Foreskin keratinocyte (primary cell): ENCODE measurements at places on chromosomes 4 and X.
A peak's percentile ranks its signal among the peaks of the same experiment; 100 is the strongest.

- DNase-seq, result peak; percentile 56
Observed at GRCh38 chrX:11239230-11239629, 54.0 kb upstream of the AMELX start.

GRCh38 chr4:163959932-163960331 is 465.4 kb downstream of the TMA16 start:
- DNase-seq, result no peak

- no peak for DNase-seq
Observed at GRCh38 chrX:38850807-38851544, 49.7 kb downstream of the MID1IP1 start.

- peak; percentile 66 for DNase-seq
Observed at GRCh38 chr4:158914218-158914617, 145.4 kb downstream of the FNIP2 start.

DNA sequence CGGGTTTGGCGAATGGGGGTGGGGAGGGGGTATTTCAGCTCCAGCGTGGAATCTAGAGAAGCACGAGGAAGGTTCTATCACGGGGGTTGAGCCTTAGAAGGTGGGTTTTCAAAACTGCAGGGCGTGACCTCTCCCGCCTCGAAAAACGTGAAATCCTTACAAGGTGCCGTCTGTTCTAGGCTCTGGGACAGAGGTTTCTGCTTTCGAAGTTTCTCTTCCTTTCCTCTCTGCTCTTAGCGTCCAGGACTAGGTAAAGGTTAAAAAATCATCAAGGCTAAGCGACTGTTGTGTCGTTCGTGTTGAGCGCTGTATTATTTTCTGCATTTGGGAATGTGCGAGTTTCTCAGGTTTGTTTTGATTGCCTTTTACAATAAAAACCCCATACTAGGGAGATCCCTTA is 1.1 kb downstream of the FHL1 start:
- DNase-seq, result no peak

- DNase-seq, result no peak
Observed at GRCh38 chrX:13232484-13232883, 87.4 kb downstream of the ATXN3L start.

GRCh38 chr4:102564399-102565059 is 63.4 kb downstream of the NFKB1 start:
- DNase-seq, result peak; percentile 77
